ENCODE measurements at places on chromosomes 4 and X.
A peak's percentile ranks its signal among the peaks of the same experiment; 100 is the strongest.

DNA sequence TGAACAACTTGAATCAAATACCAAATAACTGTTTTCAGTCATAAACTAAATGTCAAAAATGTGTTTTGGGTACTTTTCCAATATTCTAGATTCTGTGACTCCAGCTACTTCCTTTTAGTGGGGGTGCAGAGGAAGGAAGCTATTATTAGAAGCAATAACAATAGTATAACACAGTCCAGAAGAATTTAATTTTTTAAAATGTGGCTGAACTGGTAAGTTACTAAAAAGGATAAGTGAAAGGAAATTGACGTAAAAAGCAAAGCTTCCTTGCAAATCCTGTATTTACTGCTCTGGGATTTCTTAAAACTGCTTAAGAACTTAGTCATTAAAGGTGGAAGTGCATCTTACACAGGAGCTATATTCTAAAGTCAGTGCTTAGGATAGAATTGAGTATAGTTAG is 53.2 kb downstream of the MOSPD2 start:
- no peaks in the 10 kb centered on the region for H3K36me3 ChIP-seq
- H3K27me3 ChIP-seq, result no peaks in the 10 kb centered on the region
- no peak for DNase-seq
- H3K27ac ChIP-seq, result no peak overlapping the region

DNA sequence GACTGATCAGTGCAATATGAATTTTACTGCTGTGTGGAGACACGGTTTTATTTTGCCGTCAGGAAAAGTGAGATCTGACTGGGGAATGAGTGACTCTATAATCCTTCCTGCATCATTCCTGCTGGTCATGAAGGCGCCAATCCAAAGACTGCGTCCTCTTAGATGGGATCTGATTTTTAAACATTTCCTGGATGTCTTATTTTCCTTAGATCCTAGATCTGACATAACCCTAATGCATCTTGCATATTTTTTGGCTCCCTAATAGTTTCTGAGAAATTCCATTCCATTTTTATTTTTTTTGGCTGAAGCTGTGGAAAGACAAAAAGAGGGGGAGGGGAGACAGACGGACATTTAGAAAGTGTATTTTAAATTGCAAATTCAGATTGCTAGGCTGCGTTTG is 454.9 kb upstream of the FAT1 start:
- no peaks in the 10 kb centered on the region for H3K4me1 ChIP-seq
- no peaks in the 10 kb centered on the region for H3K27me3 ChIP-seq
- H3K27ac ChIP-seq, result no peak overlapping the region
- no peaks in the 10 kb centered on the region for H3K36me3 ChIP-seq
- DNase-seq, result no peak

DNA sequence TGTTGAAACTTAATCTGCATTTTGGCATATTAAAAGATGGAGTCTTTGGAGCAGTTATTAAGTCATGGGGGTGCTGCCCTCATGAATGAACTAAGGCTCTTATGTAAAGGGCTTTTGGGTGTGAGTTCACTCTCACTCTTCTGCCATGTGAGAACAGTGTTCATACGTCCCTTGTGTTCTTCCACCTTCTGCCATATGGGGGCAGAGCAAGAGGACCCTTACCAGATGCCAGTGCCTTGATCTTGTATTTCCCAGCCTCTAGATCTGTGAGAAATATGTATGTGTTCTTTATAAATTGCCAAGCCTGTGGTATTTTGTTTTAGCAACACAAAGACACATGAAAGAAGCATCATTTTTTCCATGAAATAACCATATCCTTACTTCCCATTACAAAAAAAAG is 213.9 kb downstream of the SPOCK3 start:
- H3K27ac ChIP-seq, result no peak overlapping the region
- H3K4me3 ChIP-seq, result no peak overlapping the region
- H3K27me3 ChIP-seq, result no peaks in the 10 kb centered on the region
- no peaks in the 10 kb centered on the region for H3K36me3 ChIP-seq

- no peak overlapping the region for H3K27ac ChIP-seq
- no peak for DNase-seq
- H3K27me3 ChIP-seq, result no peaks in the 10 kb centered on the region
- H3K4me1 ChIP-seq, result no peaks in the 10 kb centered on the region
- no peaks in the 10 kb centered on the region for H3K36me3 ChIP-seq
- H3K4me3 ChIP-seq, result no peak overlapping the region
Measured at GRCh38 chr4:47562297-47562696, 77.2 kb downstream of the ATP10D start.

- no peaks in the 10 kb centered on the region for H3K27me3 ChIP-seq
- H3K36me3 ChIP-seq, result no peaks in the 10 kb centered on the region
Measured at GRCh38 chrX:151711787-151712186, 4.0 kb upstream of the FATE1 start.

DNA sequence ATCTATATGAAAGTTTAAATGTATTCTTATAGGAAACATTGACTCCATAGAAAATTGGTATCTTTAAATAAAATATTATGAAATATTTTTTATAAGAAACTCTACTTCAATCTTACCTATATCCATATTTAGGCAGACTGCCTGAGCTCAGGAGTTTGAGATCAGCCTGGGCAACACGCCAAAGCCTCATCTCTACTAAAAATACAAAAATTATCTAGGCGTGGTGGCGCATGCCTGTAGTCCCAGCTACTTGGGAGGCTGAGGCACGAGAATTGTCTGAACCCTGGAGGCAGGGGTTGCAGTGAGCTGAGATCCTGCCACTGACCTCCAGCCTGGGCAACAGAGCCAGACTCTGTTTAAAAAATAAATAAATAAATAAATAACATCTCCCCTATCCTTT is 47.5 kb downstream of the PABPC4L start:
- no peaks in the 10 kb centered on the region for H3K36me3 ChIP-seq
- H3K27me3 ChIP-seq, result no peaks in the 10 kb centered on the region
- no peak for DNase-seq
- H3K4me3 ChIP-seq, result no peak overlapping the region

GRCh38 chr4:145731028-145731427 is 51.1 kb downstream of the C4orf51 start:
- H3K4me1 ChIP-seq, result peaks cover 10% of the 10 kb centered on the region
- no peaks in the 10 kb centered on the region for H3K27me3 ChIP-seq
- no peaks in the 10 kb centered on the region for H3K36me3 ChIP-seq
- no peak overlapping the region for H3K4me3 ChIP-seq
- peak; percentile 74 for DNase-seq

GRCh38 chrX:152895121-152895520 is 2.7 kb upstream of the ZNF185 start:
- no peaks in the 10 kb centered on the region for H3K27me3 ChIP-seq
- H3K27ac ChIP-seq, result no peak overlapping the region
- no peak overlapping the region for H3K4me3 ChIP-seq
- no peak for DNase-seq
- no peaks in the 10 kb centered on the region for H3K36me3 ChIP-seq
- H3K4me1 ChIP-seq, result no peaks in the 10 kb centered on the region

DNA sequence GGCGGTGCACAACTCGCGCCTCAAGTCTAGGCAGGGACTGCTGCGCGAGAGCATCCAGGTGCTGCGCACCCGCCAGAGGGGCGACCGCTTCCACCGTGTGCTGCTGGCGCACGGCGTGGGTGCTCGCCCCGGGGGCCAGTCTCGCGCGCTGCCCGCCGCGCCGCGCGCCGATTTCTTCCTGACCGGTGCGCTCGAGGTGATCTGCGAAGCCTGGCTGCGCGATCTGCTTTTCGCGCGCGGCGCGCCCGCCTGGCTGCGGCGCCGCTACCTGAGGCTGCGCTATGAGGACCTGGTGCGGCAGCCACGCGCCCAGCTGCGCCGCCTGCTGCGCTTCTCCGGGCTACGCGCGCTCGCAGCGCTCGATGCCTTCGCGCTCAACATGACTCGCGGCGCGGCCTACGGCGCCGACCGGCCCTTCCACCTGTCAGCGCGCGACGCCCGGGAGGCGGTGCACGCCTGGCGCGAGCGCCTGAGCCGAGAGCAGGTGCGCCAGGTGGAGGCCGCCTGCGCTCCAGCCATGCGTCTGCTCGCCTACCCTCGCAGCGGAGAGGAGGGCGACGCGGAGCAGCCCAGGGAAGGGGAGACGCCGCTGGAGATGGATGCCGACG is 1.3 kb downstream of the CHST7 start:
- no peaks in the 10 kb centered on the region for H3K27me3 ChIP-seq
- H3K4me1 ChIP-seq, result no peaks in the 10 kb centered on the region
- no peak for DNase-seq
- peak overlapping the region; percentile 48 for H3K4me3 ChIP-seq

GRCh38 chr4:156390599-156391324 is 437.1 kb upstream of the CTSO start:
- no peaks in the 10 kb centered on the region for H3K4me1 ChIP-seq
- no peak for DNase-seq
- H3K4me3 ChIP-seq, result no peak overlapping the region
- H3K36me3 ChIP-seq, result no peaks in the 10 kb centered on the region
- H3K27me3 ChIP-seq, result no peaks in the 10 kb centered on the region
- no peak overlapping the region for H3K27ac ChIP-seq

- H3K4me3 ChIP-seq, result no peak overlapping the region
- H3K4me1 ChIP-seq, result no peaks in the 10 kb centered on the region
Measured at GRCh38 chr4:122099896-122100295, 52.2 kb upstream of the BLTP1 start.

DNA sequence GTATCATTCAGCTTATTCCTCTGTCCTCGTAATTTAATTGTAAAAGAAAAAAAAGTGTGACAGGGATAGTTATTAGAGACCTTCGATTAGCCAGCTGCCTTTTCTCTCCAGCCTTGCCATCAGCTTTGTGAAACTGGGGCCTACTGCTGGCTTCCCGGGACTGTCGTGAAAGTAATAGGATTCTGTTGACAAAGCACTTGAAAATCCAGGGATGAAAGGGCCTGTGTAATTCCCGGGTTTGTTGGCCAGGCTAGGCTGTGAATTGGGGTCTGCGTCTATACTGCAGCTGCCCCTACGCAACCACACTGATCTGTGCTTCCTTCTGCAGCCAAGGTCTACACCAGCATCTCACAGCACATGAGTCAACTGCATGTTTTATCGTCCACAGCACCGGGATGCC is 120.4 kb upstream of the SCML1 start:
- H3K4me1 ChIP-seq, result no peaks in the 10 kb centered on the region
- DNase-seq, result no peak
- H3K27me3 ChIP-seq, result no peaks in the 10 kb centered on the region

GRCh38 chr4:70239131-70239883 is 3.1 kb upstream of the CSN3 start:
- no peaks in the 10 kb centered on the region for H3K36me3 ChIP-seq
- no peak for DNase-seq
- H3K4me3 ChIP-seq, result no peak overlapping the region
- no peaks in the 10 kb centered on the region for H3K27me3 ChIP-seq
- H3K4me1 ChIP-seq, result no peaks in the 10 kb centered on the region

DNA sequence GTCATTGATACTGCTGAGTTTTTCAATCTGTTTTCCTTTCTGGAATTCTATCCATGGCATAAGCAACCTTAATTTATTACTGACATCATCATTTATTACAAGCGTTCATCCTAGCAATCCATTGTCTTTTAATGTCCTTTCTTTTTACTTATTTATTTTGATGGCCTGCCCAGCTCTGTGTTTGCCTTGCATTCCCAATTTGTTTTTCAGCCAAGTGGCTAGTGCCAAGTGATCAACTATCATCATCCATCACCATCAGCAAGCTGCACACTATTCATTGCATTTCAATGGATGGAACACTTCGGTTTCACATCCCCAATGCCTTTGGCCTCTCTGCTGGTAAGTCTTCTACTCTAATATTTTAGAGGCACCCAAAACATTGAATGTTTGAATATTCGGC is 831.7 kb upstream of the EPHA5 start:
- H3K27ac ChIP-seq, result no peak overlapping the region
- H3K4me3 ChIP-seq, result no peak overlapping the region

DNA sequence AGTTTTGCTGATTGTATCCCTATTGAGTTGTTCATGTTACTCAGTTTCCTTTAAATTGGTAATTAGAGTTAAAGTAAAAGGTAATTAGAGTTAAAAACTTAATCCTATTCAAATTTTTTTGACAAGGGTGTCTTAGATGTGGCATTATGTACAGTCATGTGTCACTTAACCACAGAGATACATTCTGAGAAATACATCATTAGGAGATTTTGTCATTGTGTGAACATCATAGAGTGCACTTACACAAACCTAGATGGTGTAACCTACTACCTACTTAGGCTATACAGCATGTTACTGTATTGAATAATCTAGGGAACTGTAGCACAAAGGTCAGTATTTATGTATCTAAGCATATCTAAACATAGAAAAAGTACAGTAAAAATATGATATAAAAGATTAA is 39.2 kb downstream of the BEX3 start:
- H3K36me3 ChIP-seq, result no peaks in the 10 kb centered on the region
- no peak overlapping the region for H3K27ac ChIP-seq
- no peaks in the 10 kb centered on the region for H3K27me3 ChIP-seq
- H3K4me1 ChIP-seq, result no peaks in the 10 kb centered on the region
- DNase-seq, result no peak
- no peak overlapping the region for H3K4me3 ChIP-seq

DNA sequence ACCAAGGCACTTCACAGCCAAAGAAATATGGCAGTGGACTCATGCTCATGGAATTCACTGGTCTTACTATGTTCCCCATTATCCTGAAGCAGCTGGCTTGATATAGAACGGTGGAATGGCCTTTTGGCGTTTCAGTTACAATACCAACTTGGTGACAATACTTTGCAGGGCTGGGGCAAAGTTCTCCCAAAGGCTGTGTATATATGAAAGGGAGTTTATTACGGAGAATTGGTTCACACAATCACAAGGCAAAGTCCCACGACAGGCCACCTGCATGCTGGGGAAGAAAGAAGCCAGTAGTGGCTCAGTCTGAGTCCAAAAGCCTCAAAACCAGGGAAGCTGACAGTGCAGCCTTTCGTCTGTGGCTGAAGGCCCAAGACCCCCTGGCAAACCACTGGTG is 50.8 kb upstream of the SMARCAD1 start:
- no peak for DNase-seq
- no peak overlapping the region for H3K27ac ChIP-seq
- no peaks in the 10 kb centered on the region for H3K36me3 ChIP-seq
- no peaks in the 10 kb centered on the region for H3K27me3 ChIP-seq

GRCh38 chr4:73309211-73309610 is 50.6 kb upstream of the ANKRD17 start:
- no peaks in the 10 kb centered on the region for H3K36me3 ChIP-seq
- no peak overlapping the region for H3K27ac ChIP-seq
- H3K4me3 ChIP-seq, result no peak overlapping the region
- DNase-seq, result no peak
- no peaks in the 10 kb centered on the region for H3K4me1 ChIP-seq
- no peaks in the 10 kb centered on the region for H3K27me3 ChIP-seq

DNA sequence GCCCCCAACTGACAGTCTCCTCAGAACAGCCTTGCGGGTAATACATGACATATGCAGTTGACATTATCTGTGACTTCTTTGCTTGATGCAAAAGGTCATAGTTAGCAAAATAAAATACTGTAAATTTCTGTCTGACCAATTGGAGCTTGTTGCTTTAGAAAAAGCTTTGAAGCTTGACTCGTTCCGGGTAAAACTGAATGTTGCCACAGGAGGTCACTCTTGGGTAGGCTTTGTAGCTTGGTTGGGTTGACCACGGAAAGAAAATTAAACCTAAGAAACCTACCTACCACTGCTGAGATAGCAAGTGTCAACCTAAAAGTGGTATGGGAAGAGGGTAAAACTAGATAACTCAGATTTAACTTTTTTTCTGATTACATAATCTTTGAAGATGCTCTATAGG is 23.2 kb downstream of the PRPS2 start:
- H3K4me3 ChIP-seq, result no peak overlapping the region
- H3K27ac ChIP-seq, result no peak overlapping the region
- no peaks in the 10 kb centered on the region for H3K4me1 ChIP-seq
- no peaks in the 10 kb centered on the region for H3K36me3 ChIP-seq
- DNase-seq, result peak; percentile 32
- H3K27me3 ChIP-seq, result no peaks in the 10 kb centered on the region

Data from colonic mucosa (tissue), 4 donors.